ENCODE measurements at places on chromosomes 2 and 18.

DNA sequence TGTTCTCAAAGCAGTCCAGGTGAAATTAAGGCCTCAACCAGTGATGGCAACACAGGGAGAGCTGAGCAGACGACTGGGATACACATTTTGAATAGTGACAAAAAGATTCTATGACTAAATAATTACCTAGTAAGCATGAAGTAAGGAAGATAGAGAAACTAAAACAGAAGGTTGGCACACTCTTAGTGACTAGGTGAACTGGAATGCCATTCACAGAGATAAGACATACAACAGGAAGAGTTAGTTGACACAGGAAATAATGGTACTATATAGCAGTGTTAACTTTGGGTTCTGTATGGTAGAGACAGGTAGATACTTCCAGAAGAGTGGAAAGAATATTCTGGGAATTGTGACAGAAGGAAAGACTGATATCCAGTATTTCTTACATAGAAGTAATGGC lies 181.8 kb upstream of the NT5C1B start:
- H3K4me1 ChIP-seq: no peaks in the 10 kb centered on the region
- no peak overlapping the region for H3K27ac ChIP-seq
- H3K27me3 ChIP-seq: no peaks in the 10 kb centered on the region
- no peaks in the 10 kb centered on the region for H3K36me3 ChIP-seq

GRCh38 chr2:121902171-121902591 lies 146.7 kb downstream of the TSN start:
- H3K27me3 ChIP-seq: no peaks in the 10 kb centered on the region
- DNase-seq: peak; percentile 22
- H3K36me3 ChIP-seq: no peaks in the 10 kb centered on the region
- no peaks in the 10 kb centered on the region for H3K4me1 ChIP-seq
- H3K4me3 ChIP-seq: peak overlapping the region; percentile 25

DNA sequence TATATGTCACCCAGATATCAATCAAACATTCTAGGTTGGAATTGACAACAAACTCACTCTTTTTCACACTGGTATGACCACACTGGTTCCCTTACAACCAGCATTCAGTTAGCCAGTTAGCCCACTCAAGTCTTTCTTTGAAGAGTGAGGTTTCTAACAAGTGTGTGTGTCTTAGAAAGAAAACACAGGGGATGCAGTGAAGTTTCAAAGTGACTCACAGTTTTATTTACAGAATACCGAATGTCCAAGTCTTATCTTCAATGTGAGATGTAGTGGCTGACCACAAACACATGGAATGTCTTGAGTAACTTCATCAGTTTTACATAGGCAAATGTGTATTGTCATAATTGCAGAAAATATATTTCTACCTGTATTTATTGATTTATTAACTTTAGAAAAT lies 274.7 kb upstream of the HNMT start:
- no peak overlapping the region for H3K27ac ChIP-seq
- no peak for DNase-seq
- H3K36me3 ChIP-seq: no peaks in the 10 kb centered on the region
- no peaks in the 10 kb centered on the region for H3K4me1 ChIP-seq
- H3K27me3 ChIP-seq: no peaks in the 10 kb centered on the region

DNA sequence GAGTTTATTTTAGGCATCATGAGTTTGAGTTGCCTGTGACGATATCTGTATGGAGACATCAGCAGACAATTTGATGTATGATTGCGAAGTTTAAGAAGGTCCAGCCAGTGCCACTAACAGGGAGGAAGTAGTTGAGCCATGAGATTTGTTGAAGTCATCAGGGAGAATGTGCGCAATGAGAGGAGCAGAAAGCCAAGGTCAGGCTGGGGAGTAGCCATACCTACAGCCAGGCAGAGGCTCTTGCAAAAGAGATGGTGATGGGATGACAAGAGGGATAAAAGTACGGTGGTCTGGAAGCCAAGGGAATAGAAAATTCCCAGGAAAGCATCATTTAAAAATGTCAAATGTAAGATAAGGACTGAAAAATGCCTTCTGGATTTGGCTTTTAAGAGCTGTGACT lies 51.2 kb downstream of the LIMS1 start:
- H3K27me3 ChIP-seq: no peaks in the 10 kb centered on the region
- no peak for DNase-seq

DNA sequence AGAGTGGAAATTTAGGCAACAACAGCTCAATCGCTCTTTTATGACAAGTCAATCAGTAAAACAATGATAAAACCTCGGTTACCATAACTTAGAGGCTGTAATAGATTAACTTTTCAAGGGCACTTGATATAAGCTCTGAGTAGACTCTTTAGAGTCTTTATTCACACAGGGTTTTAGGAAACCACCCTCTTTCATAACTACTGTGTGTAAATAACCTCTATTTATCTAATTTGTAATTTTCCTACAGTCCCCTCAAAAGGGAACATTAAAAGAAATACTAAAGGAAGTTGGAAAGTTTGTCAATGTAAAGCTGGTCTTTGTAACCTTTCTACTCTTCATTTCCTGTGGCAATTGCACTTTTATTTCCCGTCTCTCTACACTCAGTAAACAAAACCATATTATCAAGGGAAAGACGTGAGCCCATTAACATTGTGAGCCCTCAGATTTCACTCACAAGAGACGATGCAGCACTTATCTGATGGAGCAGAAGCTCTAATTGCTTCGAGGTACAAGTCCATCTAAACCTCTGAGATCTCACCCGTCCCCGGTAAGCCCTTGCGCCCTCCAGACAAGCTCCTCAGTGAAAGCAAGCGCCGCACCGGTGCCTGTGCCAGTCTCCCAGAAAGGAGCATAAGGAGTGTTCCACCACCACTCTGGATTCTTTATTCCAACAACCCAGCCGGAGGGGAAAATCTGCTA lies 1.1 kb upstream of the HOXD1 start:
- H3K4me1 ChIP-seq: peaks cover 27% of the 10 kb centered on the region
- H3K27me3 ChIP-seq: no peaks in the 10 kb centered on the region
- H3K36me3 ChIP-seq: no peaks in the 10 kb centered on the region
- H3K4me3 ChIP-seq: peak overlapping the region; percentile 69
- H3K27ac ChIP-seq: no peak overlapping the region
